ENCODE measurements at places on chromosomes 11 and 22.

- DNase-seq, result no peak
These were observed 3.4 kb downstream of the SCGB1D4 start for GRCh38 chr11:62295504-62295903.

DNA sequence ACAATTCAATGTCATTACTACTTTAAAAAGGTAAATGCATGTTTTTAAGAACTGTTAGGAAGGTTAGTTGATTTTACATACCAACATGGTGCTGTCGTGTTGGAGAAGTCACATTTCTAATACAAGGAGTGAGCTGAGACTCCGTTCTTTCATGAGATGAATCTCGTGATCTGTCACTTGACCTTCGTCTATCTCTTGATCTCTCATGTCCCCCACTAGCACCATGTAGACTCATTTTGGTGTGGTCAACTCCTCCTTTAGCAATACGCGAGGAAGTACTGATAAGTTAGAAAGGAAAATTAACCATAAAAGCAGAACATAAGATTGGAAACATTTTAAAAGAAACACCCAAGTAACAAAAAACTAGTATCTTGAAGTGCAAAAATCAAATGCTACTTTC lies 41.5 kb downstream of the BTBD10 start:
- no peak for DNase-seq

DNA sequence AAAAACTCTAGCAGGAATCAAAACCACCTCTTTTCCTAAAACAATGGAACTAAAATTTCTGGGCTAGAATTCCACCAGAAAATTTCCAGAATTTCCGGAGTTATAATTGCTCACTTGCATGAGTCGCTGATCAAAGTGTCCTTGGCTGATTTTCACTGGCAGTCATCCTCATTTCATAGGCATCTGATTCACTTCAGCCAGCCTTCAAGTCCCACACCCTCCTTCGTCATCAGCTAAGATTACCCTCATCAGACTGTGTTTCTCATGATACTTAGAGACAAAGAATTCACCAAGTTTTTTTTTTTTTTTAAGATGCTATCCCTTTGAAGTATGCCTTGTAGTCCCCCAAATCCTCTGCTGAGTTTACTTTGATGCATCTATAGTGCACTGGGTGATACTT lies 71.5 kb upstream of the RAB38 start:
- no peak for DNase-seq

DNA sequence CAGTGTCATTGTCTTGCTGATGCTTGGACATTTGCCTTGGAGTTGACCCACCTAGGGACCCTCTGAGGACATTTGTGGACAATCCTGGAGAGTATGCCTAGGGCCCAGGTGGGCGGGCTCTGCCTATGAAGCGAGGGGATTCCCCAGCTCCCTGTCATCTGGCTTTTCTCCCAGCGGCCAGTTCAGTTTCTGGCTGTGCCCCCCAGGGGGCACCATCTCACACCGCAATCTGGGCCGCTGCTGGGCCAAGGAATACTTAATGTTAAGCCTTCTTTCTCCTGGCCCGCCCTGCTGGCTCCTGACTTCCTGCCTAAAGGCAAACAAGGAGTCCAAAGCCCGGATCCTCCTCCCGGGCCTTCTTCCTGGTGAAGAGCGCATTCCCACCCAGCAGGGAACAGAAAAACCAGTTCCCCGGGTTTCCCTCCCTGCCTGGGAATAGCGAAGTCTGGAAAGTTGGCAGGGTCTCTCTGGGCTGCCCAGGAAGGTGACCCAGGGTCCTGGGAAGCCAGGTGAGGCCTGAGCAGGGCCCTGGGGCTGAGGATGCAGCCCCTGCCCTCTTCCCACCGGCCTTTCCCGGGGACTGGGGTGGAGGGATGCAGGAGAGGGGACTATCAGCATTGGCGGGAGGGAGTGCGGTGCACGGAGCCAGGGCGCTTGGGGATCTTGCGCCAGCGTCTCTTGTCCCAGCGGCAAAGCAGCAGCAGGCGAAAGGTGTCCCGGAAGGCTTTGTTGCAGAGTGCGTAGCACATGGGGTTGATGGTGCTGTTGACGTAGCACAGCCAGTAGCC lies 11.9 kb downstream of the CHRM1 start:
- DNase-seq, result no peak
